ENCODE measurements at places on chromosomes 3 and 15. TPM values are rescaled to one million over a fixed set of nuclear protein-coding genes. Genes with fewer than 3 reads are reported as not detected.
A peak's percentile ranks its signal among the peaks of the same experiment; 100 is the strongest.

The CPLX3 gene
- not detected for total RNA-seq

The CAMK2N2 gene
- 0.69 TPM for total RNA-seq

The PARP15 gene
- not detected for total RNA-seq

The GOLGA8J gene
- total RNA-seq, result not detected

The SAXO2 gene
- not detected for total RNA-seq

The CLDN11 gene
- total RNA-seq, result not detected

The FBXL22 gene
- 0.23 TPM for total RNA-seq

The RFTN1 gene
- 58.2 TPM for total RNA-seq

The TTC21A gene
- total RNA-seq, result 1.5 TPM

The PTH1R gene
- total RNA-seq, result 1.2 TPM

The PAQR5 gene
- total RNA-seq, result 13.0 TPM

DNA sequence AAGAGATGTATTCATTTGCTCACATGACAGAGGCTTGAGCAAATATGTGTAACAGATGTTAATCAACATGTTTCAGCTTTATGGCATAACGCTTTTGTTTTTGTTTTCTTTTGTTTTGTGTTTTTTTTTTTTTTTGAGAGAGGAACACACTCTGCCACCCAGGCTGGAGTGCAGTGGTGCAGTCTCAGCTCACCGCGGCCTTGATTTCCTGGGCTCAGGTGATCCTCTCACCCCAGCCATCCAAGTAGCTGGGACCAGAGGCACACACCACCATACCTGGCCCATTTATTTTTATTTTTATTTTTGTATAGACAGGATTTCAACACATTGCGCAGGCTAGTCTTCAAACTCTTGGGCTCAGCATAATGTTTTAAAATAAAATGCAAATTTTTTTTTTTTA lies 1504.4 kb upstream of the CADM2 start:
- no peak for DNase-seq

GRCh38 chr3:23501201-23501802 lies 298.2 kb downstream of the UBE2E2 start:
- DNase-seq, result peak; percentile 57

GRCh38 chr3:46278816-46279672 lies 36.8 kb downstream of the CCR3 start:
- no peak for DNase-seq

- DNase-seq, result peak; percentile 60
These were observed 107.1 kb downstream of the ATG7 start for GRCh38 chr3:11379238-11379823.

- DNase-seq, result no peak
These were observed 335.2 kb upstream of the C2CD4B start for GRCh38 chr15:62500325-62500724.

DNA sequence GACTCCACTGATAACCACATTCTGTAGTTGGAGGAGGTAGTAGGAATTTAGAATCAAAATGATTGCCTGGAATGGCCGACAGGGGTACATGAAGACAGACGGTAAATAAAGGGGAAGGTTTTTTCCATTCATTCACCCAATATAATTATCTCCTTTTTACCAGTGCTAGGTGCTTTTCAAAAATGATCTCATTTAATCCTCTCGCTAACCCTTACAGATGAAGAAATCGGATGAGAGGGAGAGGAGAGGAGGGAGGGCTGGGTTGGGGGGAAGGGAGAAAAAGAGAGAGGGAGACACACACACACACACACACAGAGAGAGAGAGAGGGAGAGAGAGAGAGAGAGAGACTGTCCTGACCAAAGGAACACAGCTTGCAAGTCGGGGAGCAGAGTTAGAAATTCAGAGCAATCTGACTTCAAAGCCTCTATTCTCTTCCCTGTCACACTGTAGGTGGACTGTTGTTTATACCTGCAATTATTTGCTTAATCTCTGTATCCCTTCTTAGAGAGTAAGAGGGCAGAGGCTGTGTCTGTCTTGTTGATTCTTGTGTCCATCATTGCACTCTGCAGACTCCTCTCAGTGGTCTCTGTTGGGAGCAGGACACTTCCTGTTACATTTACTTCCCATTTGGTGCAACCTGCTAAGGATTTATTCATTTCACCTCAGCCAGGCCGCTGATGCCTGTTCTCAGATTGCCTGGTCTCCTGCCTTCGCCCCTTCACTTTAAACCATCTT lies 18.7 kb upstream of the PAQR9 start:
- DNase-seq, result no peak

GRCh38 chr3:45551214-45552010 lies 43.1 kb upstream of the LIMD1 start:
- DNase-seq, result peak; percentile 100

DNA sequence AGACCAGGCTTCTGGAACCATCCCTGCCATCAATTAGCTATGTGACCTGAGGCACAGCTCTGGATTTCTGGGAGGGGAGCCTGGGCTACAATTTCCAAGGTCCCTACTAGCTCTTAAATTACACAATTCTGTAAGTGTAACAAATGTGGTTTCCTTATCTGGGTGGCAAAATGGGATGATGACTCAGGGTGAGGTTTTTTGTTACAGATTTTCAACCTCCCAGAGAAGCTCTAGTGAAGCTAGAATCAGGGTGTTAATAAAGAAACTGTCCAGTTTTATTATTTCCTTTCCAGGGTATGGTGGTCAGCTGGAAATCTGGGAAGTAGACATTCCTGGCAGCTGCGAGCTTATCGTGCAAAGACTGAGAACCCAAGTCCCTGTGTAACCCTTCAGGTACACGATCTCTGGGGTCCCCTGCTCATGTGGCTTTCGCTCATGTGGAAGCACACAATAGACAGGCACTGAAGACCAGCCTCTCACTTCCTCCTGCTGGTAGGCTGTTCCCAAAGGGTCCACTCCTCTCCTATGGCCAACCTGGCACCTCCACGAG lies 7.3 kb downstream of the RAB27A start:
- DNase-seq, result peak; percentile 82

DNA sequence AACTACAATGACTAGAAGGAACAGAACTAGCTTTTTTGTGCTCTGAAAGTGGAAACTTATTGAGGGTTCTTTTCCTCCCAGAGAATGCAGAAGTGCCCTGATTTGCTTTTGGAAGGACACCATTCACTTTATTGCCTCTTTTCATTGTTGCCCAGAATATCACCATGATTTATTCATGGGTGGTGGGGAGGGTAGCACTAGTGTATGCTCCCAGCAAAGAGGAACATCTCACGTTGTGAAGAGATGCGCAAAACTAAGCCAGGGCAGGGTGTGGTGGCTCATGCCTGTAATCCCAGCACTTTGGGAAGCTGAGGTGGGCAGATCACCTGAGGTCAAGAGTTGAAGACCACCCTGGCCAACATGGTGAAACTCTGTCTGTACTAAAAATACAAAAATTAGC lies 31.4 kb downstream of the FLNB start:
- no peak for DNase-seq

DNA sequence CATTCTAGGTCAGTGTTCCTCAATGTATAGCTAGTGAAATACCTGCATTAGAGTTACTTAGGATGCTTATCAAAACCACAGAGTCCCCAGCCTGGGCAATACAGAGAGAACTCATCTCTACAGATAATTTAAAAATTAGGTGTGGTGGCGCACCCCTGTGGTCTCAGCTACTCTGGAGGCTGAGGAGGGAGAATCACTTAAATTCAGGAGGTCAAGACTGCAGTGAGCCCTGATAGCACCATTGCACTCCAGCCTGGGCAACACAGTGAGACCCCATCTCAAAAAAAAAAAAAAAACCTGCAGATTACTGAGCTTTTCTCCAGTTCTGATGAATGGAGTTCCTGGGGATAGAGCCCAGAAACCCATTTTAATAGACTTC lies 10.1 kb upstream of the MINDY2 start:
- DNase-seq, result no peak

DNA sequence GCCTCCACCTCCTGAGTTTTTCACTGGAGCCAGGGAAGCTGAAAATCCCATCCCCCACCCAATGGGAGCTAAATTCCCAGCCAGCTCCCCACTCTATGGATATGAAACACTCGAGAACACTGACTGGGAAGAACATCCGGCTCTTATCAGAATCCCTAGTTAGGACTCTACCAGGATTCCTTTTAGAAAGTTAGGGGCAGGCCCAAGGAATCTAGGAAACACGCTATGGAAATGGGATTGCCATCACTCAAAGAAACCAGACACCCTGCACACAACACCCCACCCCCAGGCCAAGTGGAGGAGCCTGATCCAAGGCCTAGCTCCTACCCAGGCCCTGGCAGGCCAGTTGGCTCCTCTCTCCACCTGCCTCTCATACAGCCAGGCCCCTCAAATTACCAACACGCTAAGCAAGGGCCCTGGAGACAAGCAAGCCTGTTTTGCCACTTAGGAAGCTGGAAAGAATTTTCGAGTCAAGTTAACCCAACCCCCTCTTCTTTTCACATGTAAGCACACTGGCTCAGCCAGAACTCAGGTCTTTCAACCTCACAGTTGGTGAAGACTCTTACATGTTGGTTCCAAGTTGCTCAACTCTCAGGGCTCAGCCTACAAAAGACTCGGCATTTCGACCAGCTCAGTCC lies 75.5 kb downstream of the RBPMS2 start:
- peak; percentile 31 for DNase-seq

- DNase-seq, result no peak
These were observed 16.1 kb downstream of the FGF7 start for GRCh38 chr15:49438962-49439631.

GRCh38 chr15:55320238-55320550 lies 1.2 kb downstream of the PIGB start:
- peak; percentile 15 for DNase-seq

DNA sequence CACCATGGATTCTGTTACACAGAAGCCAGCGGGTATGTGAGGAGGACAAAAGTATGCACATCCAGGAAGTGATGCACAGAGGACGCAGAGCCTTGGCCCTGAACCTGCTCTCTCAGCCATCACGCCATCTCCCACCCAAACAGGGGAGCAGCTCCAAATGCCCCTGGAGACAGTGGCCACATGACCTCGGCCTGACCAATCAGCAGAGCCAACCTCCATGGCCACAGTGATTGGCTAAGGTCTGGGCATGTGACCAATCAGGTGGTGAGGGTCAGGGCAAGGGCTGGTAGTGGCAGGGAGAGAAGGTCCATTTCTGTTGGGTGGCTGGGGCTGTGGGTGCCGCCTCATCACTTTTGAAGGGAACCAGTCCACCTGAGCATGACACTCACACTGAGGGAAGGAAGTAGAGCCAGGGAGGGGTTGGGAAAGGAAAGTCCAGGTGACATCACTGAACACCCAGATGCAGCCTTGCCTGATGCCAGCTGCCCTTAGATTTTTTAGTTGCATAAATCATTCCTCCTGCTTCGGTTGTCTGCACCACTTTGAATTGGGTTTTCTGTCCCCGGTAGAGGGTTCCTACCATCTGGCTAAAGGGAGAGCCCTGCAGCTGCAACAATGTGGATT lies 70.3 kb upstream of the IQSEC1 start:
- no peak for DNase-seq

- DNase-seq, result peak; percentile 0
These were observed 1.4 kb downstream of the CACNA2D3 start for GRCh38 chr3:54123776-54124196.

DNA sequence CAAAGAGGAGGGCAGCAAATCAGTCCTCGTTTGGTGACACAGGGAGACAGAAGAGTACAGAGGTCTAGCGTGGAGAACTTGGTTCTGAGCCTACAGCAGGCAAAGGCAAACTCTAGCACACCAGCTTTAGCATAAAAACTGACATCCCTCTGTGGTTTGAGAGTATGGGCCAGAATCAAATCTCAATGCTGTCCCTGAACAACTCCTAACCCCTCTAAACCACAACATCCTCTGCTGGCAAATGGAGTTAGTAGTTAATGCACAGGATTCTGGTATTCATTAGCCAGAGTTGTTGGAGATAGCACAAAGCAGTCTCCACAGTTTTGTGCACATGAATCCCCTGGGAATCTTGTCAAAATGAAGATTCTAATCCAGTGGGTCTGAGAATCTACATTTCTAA lies 315.8 kb downstream of the NTRK3 start:
- no peak for DNase-seq

DNA sequence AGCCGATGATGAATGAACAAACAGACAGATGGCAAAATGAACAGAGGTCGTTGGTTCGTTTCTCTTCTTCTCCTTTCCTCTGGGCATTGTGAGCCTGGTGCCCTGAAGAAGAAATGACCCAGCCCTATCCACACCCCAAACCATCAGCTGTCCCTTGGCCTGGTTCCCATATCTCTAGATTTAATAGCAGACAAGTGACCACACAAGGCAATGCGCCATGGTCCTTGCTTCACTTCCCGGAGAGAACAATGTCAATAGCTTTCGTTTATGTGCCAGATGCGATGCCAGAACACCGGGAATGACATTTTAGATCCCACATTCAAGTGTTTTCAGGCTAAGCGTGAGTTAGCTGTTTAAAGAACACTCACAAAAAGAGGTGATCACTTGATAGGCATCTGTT lies 17.7 kb downstream of the POC1A start:
- DNase-seq, result peak; percentile 49

- DNase-seq, result no peak
These were observed 226.7 kb upstream of the DCBLD2 start for GRCh38 chr3:99128235-99128634.

DNA sequence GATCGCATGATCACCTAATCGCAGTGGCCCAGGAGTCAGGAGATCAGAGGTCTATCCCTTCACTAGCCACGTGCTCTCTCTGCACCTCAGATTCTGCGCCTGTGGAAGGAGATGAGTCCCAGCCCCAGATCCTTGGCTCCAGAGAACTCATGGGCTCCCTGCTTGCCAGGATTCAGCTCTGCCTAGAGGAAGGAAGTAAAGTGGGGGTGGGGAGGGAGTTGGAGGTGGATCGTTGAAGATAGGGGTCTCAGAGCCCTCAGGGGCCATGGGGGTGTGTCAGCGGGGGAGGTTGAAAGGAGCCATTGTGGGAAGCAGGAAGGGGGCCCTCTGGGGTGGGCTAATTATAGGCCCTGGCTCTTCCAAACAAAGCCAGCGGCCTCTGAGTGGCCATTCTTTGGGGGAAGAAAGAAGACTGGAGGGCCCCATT lies 11.3 kb upstream of the STRA6 start:
- DNase-seq, result no peak

DNA sequence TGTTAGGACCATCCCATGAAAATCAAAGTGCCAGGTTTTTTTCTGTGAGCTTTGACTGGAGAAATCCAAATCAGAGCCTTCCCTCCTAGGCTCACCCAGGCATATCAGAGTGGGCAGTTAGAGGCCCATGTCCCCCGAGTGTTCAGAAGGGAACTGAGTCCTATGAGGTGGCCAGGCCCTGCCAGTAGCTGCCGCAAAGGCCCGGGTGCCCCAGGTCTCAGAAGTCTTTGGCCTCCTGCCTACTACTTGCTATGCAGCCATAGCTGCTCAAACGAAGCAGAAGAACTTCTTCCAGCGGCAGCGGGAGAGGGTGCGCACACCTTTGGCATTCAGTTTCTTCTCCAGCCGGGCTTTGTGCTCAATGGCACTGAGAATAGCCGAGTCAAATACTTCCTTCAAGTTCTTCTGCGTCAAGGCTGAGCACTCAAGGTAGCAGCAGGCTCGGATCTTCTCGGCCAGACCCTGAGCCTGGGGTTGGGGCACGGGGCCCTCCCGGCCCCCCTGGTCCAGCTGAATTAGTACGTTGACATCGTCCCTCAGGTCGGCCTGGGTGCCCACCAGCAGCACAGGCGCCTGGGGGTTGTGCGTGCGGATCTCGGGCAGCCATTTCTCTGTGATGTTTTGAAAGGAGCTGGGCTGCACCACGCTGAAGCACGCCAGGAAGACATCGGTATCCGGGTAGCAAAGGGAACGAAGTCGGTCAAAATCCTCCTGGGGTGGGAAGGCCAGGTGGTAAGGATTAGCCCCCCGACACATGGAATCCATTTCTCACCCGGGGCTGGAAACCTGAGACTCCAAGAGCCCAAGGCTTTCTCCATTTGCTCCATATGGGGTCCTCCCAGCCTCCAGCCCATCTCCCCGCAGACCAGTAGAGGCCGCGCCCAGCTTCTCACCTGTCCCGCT lies 992 bp downstream of the RHOV start:
- DNase-seq, result no peak
